ENCODE measurements at places on chromosomes 7 and 10.

- no peak for DNase-seq
Observed at GRCh38 chr10:25852364-25852941, 81.6 kb upstream of the MYO3A start.

- DNase-seq = no peak
Observed at GRCh38 chr7:39306016-39306570, 260.1 kb upstream of the YAE1 start.

DNA sequence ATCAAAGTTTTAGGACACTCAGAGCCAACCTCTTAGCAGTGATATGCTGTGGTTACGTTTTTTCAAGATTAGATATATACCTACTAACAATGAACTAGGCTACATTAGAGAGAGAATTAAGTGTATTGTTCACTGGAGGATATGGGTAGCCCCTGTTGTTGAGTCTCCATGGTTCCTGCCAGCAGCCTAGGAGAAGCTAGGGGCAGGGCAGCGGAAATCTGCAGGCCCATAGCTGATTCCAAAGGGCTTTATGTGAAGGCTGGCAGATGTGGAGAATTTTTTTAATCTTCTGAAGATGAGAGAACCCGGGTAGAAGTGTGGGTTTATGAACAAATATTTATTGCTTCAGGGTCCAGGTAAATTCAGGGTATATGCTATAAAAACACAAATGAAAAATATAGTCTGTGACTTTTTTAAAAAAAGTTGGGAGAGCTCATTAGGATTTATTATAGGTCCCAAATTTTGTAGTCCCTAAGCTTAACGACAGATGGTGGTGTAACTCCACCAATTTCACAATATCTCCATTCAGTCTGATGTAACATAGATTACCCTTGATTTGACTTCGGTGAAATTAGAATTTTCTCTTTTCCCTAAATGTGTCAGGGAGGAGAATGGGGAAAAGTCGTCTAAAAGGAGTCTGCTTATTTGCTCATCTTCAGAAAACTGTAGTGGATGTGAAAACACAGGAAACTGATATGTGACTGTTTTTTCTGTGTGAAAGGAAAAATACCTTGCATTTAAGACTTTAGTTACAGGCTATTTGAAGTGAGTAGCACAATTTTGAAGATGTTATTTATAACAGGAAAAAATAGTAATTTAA, 163.0 kb upstream of the PPP1R3A start:
- DNase-seq = no peak

GRCh38 chr10:95273393-95274312, 17.1 kb downstream of the PDLIM1 start:
- DNase-seq = no peak

DNA sequence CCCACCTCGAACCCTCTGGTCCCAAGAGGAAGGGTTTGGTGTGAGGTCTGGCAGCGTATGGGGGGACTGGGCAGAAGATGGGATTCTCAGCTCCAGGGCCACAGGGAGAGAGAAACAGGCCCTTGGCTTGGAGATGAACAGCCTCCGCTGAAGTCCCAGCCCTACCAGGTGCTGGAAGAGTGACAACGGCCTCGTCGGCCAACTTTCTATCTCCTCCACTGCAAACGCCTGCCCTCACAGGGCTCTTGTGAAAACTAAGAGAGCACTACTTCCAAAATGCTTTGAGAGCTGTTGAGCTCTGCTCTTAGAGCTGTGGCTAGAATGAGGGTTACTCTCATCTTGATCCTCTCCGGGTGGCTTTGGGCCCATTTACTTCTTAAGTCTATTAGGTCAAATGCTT, 63.5 kb downstream of the AFAP1L2 start:
- no peak for DNase-seq

- DNase-seq = no peak
Observed at GRCh38 chr7:73304071-73304470, 4.6 kb downstream of the NSUN5 start.

GRCh38 chr7:120472892-120473291, 199.9 kb downstream of the KCND2 start:
- no peak for DNase-seq

GRCh38 chr7:66140924-66141323, 26.3 kb downstream of the CRCP start:
- no peak for DNase-seq

- no peak for DNase-seq
Observed at GRCh38 chr10:61754587-61755550, 92.1 kb downstream of the CABCOCO1 start.

- DNase-seq = no peak
Observed at GRCh38 chr7:159063046-159063840, 81.4 kb downstream of the VIPR2 start.

- no peak for DNase-seq
Observed at GRCh38 chr7:137592232-137592896, 248.8 kb upstream of the PTN start.

DNA sequence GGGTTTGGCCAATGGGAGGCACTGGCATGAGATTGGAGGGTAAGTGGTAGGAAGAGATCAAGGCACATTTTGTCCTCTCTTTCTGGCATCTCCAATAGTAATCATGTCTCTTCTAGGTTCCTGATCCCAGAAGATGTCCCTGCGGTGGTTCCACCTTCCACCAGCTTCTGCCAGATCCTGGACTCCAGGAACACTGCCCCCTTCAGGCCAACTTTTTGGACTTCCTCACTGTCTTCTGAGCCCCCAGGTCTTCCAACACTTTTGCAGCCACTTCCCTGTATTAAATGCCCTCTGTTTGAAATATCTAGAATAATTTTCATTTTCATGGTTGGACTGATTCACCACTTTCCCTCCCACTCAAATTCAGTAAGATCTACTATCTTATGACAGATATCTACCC, 60.9 kb downstream of the BAMBI start:
- DNase-seq = no peak

GRCh38 chr10:74078037-74078436, 72.6 kb downstream of the AP3M1 start:
- peak; percentile 10 for DNase-seq

GRCh38 chr10:93064874-93065660, 4.5 kb downstream of the CYP26C1 start:
- no peak for DNase-seq

DNA sequence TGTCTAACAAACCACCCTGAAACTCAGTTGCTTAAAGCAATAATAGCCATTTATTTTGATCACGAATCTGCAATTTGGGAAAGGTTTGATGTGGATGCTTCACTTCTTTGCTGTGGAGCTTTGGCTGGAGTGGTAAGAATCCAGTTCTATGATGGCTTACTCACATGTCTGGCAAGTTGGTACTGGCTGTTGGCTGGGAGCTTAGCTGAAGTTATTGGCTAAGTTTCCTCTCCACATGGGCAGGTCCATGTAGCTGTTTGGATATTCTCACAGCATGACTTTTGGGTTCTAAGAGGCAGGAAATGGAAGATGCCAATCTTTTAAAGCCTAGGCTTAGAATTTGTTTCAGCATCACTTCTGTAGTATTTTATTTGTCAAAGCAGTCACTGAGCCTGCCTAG, 277.6 kb upstream of the NRP1 start:
- no peak for DNase-seq

DNA sequence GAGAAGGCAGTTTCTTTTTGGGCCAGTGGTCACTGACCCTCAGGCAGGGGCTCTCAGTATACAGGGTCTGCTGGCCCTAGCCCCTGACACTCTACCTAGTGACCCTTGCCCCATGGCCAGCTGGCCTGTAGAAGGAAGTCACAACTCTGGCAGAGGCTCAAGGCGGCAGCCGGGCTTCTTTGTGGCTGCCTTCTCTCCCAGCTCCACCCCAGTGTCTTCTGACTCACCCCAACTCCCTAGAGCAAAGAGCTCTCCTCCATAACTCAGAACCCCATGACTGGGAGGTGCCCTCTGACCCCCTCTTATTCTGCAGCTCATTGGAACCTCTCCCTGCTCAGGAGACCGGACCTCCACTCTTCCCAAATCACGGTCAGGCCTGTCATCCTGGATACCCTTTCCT, 358.2 kb downstream of the FGFR2 start:
- no peak for DNase-seq

- no peak for DNase-seq
Observed at GRCh38 chr10:110395350-110396283, 90.9 kb upstream of the SMNDC1 start.

DNA sequence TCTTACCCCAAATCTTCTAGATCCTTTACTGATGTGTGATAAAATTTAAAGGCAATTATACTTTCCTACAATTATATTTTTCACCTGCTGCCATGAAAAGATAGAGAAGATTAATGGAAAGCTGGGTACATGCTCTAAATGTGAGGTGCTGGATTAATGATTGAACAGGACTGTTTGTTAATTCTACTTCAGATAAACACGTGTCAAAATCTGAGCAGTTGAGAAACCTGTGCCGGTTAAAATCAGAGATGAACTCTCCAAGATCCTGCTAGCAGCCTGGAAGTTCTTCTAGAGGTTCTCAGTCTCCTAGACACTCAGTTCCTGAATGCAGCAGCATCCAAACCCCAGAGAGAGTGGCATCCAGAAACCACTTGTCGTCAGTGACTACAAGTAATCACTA, 69.2 kb downstream of the INHBA start:
- DNase-seq = no peak

- DNase-seq = no peak
Observed at GRCh38 chr7:143049362-143049761, 2.8 kb upstream of the OR6V1 start.

- DNase-seq = no peak
Observed at GRCh38 chr10:29576681-29577080, 58.1 kb downstream of the SVIL start.

DNA sequence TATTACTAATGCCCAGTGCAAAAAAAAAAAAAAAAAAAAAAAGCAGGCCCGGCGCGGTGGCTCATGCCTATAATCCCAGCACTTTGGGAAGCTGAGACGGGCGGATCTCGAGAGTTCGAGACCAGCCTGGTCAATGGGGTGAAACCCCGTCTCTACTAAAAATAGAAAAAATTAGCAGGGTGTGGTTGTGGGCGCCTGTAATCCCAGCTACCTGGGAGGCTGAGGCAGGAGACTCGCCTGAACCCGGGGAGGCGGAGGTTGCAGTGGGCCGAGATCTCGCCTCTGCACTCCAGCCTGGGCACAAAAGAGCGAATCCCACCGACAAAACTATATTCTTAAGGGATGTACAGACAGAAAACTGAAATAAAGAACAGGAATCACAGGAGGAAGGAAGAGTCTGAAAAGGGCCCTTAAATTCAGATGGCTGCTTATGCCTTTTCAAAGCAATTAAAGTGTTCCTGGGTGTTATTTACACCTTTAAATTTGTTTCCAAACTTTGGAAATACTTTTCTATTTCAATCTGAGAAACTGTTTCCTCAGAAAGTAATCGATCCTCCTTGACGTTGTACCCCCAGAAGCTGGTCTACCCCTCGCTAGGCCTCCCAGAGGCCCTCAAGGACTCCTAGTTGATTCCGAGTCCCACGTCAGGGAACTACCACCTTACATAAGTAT, 2.0 kb upstream of the KMT2E start:
- no peak for DNase-seq

GRCh38 chr7:47573758-47574481, 8.0 kb downstream of the TNS3 start:
- no peak for DNase-seq

DNA sequence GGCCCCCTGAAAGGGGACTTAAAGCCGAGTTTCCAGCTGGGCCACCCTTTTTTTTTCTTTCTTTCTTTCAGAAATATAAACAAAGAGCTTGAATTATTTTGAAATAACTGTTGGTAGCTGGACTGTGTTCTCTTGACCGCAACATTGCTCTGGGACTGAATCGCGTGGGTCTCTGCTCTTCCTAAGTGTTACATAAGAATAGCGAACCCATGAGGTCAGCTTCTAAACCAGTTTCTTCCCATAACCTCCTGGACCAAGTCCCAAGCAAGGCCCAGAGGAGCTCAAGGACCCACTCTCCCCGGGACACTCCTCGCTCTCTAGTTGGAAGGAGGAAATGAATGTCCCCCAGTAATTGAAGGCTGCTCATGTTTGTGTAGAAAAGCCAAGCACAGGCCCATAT, 91.1 kb downstream of the CXCL12 start:
- no peak for DNase-seq

GRCh38 chr10:114064151-114065048, 20.7 kb downstream of the ADRB1 start:
- DNase-seq = no peak

- no peak for DNase-seq
Observed at GRCh38 chr10:133166828-133167692, 7.0 kb downstream of the KNDC1 start.

DNA sequence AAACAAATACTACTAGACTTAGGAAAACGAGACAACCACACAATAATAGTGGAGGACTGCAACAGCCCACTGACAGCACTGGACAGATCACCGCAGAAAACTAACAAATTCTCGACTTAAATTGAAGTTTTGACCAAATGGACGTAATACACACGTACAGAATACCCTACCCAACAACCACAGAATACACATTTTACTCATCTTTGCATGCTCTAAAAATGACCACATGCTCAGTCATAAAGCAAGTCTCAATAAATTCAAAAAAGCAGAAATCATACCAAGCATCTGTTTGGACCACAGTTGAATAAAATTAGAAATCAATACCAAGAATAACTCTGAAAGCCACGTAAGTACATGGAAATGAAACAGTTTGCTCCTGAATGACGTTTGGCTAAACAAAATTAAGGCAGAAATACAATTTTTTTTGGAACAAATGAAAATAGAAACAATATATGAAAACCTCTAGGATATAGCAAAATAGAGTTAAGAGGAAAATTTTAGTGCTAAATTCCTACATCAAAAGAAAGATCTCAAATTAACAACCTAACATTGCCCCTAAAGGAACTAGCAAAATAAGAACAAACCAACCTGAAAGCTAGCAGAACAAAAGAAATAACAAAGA, 30.6 kb downstream of the MAPK8 start:
- DNase-seq = no peak

- peak; percentile 56 for DNase-seq
Observed at GRCh38 chr7:1176891-1177373, 16.9 kb upstream of the ZFAND2A start.

GRCh38 chr10:30562787-30563186, 66.8 kb downstream of the LYZL2 start:
- no peak for DNase-seq

GRCh38 chr7:139681463-139681755, 96.4 kb downstream of the HIPK2 start:
- DNase-seq = no peak

DNA sequence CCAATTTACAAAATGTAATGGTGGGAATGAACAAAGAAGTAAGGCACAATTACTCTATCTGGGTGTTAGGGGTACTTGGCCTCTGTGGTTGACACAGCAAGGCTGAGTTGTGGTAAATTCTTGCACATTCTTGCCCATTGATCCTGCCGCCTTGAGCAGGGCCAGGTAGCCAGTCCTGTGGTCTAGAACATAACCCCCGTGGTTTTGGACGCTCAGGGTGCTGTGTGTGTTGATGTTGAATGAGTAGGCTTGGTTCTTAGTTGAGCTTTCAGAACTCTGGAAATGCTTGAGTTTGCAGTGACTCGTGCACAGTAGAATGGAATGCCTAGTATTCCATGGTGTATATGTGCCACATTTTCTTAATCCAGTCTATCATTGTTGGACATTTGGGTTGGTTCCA, 42.3 kb upstream of the CDHR3 start:
- DNase-seq = no peak

GRCh38 chr7:149850007-149850594, 11.9 kb downstream of the ZNF862 start:
- DNase-seq = no peak

GRCh38 chr10:24989867-24990266, 26.1 kb downstream of the ENKUR start:
- no peak for DNase-seq

- DNase-seq = no peak
Observed at GRCh38 chr7:93515144-93515543, 59.4 kb downstream of the CALCR start.

Measured in stimulated activated CD8-positive, alpha-beta memory T cell treated with anti-CD3 and anti-CD28 coated beads, Interleukin-2, amount 100 ng/mL, for 1 hour (primary cell).